ENCODE measurements at places on chromosomes 7 and 10.
A peak's percentile ranks its signal among the peaks of the same experiment; 100 is the strongest.

GRCh38 chr7:141864765-141865447 is 23.6 kb upstream of the PRSS37 start:
- no peak for DNase-seq

GRCh38 chr10:69092959-69093850 is 5.3 kb downstream of the SRGN start:
- DNase-seq: peak; percentile 94

DNA sequence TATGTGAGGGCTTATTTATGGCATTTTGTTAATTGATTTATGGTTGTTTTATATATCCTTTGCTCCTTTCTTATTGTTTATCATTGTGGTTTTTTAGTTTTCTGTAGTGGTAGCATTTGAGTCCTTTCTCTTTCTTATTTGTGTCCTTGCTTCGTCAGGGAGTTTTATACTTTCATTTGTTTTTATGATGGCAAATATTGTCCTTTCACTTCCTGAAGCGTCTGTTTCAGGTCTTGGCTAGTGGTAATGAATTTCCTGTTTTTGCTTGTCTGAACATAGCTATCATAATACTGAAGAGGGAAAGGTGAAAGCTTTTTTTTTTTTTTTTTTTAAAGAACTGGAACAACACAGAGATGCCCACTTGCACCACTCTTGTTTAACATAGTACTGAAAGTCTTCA is 228.2 kb downstream of the ATRNL1 start:
- no peak for DNase-seq

- DNase-seq: no peak
Observed at GRCh38 chr7:17677408-17677807, 262.9 kb downstream of the SNX13 start.

GRCh38 chr10:19549503-19549902 is 266.7 kb upstream of the PLXDC2 start:
- no peak for DNase-seq

- DNase-seq: no peak
Observed at GRCh38 chr10:62912086-62912485, 95.9 kb upstream of the EGR2 start.

DNA sequence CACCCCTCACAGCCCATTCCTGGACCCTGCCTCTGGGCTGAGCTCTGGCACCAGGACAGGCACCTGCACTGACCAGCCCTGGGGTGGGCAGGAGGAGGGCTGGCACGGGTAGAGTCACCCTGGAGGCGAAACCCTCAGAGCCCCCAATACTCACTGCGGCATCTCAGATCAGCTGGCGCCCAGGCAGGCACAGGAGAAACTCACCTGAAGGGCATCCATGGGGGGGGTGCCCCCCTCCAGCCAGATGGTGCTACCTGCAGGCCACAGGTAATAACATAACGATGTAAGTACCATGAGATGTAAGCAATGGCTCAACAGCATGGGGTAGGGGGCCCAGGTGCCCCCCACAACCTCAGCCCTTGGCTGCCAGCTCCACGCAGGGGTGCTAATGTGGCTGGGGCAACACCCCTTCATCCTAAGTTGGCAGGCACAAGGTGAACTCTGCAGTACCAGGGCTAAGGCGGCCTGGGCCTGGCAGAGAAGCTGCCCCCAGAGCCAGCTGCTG is 12.1 kb upstream of the PYROXD2 start:
- no peak for DNase-seq

DNA sequence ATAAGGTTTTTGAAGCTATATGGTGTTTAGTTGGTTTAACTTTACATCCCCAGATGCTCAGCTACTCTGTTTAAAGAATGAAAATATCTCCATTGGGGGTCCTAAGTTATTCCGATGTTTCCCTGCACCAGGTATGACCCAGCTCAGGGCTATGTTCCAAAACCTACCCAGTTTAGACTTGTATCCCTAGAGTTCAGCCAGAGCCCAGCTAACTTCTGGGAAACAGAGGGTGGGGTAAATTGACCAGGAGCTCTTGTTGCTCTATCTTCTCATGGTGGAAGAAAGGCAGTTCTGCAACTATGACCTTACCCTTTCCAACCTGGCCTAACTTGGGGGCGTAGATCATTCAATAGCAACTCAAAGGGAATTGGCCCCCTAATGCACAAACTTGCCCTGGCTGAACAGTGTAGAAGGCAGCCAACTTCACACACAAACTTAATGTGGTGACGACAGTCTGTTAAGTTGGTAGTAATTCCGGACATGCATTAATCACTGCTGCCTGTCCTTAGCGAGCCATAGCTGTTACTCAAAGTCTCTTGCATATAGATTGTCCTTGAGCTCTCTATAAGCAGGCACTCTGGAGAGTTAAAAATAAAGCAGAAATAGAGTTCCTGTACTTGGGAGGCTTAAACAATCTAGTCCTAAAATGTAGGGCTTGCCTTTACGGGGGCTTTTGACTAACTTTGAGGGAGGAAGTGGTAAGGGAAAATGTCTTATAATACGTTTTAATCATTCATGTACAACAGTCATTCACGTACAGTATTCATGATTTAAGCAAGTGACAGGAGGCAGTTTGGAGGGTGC is 5.3 kb upstream of the ZNRF2 start:
- DNase-seq: no peak

DNA sequence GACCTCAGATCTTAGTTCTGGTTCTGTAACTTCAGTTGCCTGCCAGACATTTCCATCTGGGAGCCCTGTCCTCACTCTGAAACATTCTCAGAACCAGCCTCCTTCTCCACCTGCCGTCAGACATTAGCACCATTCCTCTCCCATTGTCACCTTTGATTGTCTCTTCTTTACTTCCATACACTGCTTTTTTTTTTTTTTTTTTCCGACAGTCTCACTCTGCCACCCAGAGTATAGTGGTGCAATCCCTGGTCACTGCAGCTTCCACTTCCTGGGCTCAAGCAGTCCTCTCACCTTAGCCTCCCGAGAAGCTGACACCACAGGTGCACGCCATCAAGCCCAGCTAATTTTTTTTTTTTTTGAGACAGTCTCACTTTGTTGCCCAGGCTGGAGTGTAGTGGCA is 21.1 kb upstream of the HIPK2 start:
- DNase-seq: no peak

GRCh38 chr7:142300689-142301088 is 42.8 kb upstream of the PRSS58 start:
- DNase-seq: peak; percentile 62

GRCh38 chr7:18997477-18998150 is 119.8 kb downstream of the TWIST1 start:
- no peak for DNase-seq

DNA sequence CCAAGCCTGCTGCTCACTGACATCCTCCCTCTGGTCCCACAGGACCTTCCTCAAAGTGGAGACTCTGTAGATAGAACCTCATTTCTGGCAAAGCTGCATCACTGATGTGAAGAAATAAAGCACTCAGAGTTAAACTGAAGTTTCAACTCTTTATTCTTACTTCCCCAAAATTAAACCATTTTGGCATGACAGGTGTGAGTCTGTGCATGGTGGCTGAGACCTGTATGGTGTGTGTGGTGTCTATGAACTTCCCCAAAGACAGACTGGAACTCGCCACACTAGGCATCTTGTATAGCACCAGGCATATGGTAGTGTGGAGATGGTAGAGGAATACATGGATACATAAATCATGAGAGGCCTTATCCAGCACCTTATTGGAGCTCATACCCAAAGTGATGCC is 6.6 kb upstream of the WDFY4 start:
- no peak for DNase-seq

- no peak for DNase-seq
Observed at GRCh38 chr10:48568546-48568945, 36.3 kb downstream of the ARHGAP22 start.

- no peak for DNase-seq
Observed at GRCh38 chr7:140621401-140622021, 19.1 kb downstream of the DENND2A start.
